ENCODE measurements at places on chromosomes 12 and 14. TPM values are rescaled to one million over a fixed set of nuclear protein-coding genes. Genes with fewer than 3 reads are reported as not detected.

- no peak for DNase-seq
Measured at GRCh38 chr12:120630104-120630892, 10.1 kb upstream of the CABP1 start.

GRCh38 chr14:41773536-41774279, 167.0 kb downstream of the LRFN5 start:
- no peak for DNase-seq

Gene CLEC4C
- total RNA-seq: not detected

DNA sequence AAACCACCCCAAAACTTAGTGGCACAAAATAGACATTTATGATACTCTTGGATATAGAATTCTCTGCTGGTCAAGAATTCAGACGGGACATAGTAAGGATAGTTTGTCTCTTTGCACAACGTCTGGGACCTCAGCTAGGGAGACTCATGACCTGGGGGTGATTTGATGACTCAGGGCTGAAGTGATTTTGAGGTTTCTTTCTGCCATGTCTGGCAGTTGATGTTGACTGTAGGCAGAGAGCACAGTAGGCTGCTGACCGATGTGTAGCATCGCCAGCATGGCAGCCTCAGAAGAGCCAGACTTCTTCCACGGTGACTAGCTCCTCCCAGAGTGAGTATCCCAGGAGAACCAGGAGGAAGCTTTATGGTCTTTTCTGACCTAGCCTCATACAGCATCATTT, 88.9 kb upstream of the FRMD6 start:
- DNase-seq: no peak

Gene CLEC1A
- 2.7 TPM for total RNA-seq

DNA sequence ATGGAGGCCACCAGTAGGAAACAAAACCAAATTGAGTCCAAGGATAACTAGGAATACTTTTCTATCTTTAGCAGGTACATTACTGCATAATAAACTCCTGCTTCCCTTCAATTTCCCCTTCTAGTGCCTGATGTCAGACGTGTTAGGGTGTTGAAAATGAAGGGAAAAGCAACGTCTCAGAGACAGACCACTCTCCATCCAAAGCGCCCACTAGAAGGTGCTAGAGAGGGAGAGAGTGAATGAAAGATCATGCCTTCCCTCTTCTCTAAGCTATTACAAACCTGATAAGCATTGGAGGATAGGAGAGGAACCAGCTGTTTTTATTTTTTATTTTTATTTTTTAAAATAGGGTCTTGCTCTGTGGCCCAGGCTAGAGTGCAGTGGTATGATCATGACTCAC, 64.1 kb downstream of the ZNF641 start:
- no peak for DNase-seq

DNA sequence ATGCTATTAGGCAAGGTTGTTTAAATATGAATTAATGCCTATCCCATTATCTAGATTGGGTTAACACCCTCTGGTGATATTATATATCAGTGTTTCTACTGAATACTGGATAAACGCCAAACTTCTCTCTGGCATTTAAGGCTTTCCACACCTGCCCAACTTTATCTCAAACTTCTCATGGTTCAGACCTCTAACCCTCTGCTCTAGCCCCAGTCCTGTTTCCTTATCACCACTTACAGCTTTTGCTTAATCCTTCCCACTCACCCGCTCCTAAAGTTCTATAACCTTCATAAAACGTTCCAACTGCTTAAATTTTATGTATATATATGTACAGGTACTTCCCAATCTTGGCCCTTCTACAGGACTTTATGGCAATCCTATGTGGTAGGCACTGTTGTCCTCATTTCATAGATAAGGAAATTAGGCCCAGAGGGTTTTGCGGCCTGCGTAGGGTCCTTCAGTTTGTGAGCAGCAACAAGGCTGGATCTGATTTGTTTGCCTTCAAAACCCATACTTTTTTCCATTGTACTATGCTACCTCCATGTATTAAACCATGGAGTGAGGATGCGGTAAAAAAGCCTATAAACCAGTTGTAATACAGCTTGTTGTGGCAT, 1.2 kb downstream of the LPCAT3 start:
- no peak for DNase-seq

Gene PRR4
- 19.3 TPM for total RNA-seq

DNA sequence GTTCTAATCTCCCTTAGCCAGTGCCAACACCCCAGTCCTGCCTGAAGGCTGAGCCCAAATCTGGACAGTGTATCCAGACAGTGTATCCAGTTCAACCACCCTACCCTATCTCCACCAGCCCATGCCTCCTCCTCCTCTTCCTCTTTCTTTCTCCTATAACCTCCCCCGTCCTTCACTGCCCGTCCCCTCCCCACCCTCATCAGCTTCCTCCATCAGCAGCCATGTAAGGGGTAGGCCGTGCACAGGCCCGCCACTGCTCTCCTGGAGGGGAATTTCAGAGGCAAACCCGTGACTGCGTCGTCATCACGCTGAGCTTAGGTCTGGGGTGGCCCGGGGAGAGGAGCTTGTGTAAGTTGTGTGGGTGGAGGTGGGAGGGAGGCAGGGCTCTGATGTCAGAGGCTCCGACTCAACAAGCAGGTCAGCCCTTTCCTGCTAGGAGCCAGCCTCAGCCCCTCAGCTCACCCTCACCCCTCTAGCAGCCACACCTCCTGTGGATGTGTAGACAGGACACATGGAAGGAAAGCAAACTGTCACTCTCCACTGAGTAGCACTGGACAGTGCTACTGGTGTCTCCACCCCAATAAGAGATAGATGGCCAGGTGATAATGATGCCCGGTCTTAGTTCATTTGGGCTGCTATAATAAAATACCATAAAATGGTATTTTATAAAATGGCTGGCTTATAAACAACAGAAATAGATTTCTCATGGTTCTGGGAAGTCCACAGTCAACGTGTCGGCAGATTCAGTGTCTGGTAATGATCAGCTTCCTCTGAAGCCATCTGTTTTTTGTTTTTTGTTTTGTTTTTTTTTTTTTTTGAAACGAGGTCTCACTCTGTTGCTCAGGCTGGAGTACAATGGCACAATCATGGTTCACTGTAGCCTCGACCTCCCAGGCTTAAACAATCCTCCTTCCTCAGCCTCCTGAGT, 50.5 kb downstream of the IRF2BPL start:
- DNase-seq: no peak

Gene TAPBPL
- total RNA-seq: 11.7 TPM

Gene IFT81
- total RNA-seq: 32.0 TPM

- no peak for DNase-seq
Measured at GRCh38 chr12:22986997-22987396, 362.0 kb downstream of the ETNK1 start.

DNA sequence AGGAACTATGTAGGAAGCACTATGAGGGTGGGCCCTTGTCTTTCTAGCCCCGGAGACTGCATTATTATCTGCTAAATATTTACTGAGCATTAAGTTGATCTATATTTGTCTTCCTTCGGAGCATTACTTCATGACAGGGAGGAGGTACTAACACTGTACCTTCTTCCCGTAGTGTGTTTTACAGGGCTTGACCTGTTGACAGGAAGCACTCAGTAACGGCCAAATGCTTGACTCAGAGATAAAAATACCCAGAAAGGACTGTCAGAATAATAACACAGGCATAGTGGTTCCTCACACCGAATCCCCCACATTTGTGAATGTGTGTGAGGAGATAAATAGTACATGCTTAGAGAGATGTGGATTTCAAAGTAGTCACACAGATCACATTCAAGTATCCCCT, 466.6 kb downstream of the EGLN3 start:
- DNase-seq: no peak

Gene OR10A7
- total RNA-seq: not detected

- no peak for DNase-seq
Measured at GRCh38 chr12:72388322-72388721, 116.2 kb downstream of the TRHDE start.

DNA sequence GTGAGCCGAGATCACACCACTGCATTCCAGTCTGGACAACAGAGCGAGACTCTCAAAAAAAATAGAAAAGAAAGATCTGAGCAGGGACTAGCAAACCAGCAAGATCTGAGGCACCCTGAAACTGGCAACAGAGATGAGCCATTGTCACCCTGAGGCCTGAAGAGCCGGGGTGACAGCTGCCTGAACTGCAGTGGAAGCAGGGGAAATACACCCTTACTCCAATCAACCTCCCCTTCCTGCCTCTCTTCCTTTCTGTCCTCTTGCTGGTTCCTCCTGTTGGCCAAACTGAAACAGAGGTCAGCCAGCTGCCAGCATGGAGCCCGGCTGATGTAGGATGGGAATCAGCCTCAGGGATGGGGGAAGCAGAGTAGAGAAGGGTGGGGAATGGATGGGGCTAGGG, 192.0 kb downstream of the CHST11 start:
- no peak for DNase-seq

- no peak for DNase-seq
Measured at GRCh38 chr14:96660667-96661066, 136.5 kb upstream of the VRK1 start.

DNA sequence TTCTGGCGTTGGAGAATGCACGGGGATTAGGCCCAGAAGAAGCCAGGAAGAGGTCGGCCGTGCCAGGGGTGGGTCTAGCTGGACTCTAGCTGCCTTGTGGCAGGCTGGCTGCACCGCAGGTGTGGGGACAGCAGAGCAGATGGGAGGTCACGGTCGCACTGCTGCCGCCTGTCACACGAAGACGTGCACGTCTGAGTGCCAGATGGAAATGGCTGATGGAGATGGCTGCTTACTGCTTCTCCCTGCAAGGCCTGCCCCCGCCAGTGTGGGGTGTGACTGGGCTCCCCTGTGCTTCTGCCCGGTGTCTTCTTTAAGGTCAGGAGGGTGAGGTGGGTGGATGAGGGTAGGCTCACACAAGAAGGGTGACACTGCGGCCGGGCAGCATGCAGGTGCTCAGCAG, 79.0 kb downstream of the MOK start:
- DNase-seq: no peak

DNA sequence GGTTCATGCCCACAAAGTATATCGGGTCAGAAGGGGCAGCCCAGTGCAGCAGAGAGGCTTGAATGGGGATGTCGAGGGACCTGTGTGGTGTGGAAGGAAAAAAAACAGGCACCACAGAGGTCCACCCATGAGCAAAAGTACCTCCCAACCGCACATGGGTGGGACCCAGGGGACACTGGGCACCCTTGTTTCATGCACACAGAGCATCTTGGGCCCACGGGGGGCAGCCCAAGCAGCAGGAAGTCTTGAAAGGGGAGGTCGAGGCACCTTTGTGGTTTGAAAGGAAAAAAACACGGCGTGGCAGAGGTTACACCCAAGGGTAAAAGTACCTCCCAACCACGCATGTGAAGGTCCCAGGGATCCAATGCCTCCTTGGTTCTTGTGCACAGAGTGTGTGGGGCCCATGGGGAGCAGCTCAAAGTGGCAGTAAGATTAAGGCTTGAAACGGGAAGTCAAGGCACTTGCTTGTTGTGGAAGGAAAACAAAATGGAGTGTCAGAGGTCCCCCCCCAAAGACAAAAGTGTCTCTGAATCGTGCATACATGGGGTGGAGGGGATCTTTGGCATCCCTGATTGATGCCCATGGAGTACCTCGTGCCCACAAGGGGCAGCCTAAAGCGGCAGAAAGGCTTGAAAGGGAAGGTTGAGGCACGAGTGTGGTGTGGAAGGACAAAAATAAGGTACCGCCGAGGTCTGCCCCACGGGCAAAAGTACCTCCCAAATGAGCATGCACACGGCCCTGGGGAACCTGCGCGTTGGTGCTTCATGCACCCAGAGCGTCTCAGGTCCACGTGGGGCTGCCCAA, 575.5 kb downstream of the ALG10 start:
- no peak for DNase-seq

Data from tongue (tissue), 3 donors.